ENCODE measurements at places on chromosomes 5 and 9. TPM values are rescaled to one million over a fixed set of nuclear protein-coding genes. Genes with fewer than 3 reads are reported as not detected.

DNA sequence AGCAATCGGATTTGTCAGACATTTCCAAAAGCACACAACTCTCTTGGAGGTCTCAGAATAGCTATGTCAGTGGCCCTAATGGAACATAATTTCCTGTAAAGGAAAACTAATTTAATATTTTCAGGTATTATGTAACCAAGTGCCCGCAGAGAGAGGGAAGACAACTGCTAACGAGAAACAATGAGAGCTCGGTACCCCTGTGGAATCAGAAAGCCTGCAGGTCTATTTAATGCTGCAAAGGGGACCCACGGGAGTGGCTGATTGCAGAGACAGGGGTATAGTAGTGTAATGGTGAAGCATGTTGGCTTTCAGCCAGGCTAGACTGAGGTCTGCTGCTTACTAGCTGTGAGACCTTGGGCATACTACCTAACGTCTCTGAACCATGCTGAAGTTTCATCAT lies 508.1 kb upstream of the BRINP1 start:
- DNase-seq, result no peak

- DNase-seq, result no peak
These were observed 26.2 kb upstream of the TCF7 start for GRCh38 chr5:134088291-134088690.

DNA sequence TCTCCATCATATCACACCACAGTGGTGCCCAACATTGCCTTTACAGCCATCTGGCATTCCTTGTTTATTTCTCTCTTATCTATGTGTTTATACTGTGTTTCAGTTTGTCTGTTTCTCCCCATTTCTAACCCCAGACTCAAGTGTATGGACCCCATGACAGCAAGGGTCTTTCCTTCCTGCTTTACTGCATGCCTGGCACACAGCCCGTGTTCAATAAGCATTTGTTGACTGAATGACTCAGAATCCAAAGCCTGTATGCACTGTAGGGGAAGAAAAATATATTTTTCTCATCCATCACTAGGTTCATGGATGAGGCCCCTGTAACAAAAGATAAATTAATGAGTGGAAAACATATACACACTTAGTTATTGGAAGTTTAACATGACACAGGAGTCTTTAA lies 190.8 kb upstream of the SEMA6A start:
- DNase-seq, result no peak

- DNase-seq, result no peak
These were observed 50.4 kb downstream of the ROR2 start for GRCh38 chr9:91899594-91899993.

The GFI1B gene
- total RNA-seq, result not detected

GRCh38 chr5:178533136-178533535 lies 57.1 kb downstream of the COL23A1 start:
- DNase-seq, result no peak

- DNase-seq, result no peak
These were observed 802.4 kb upstream of the ACO1 start for GRCh38 chr9:31582071-31582470.

GRCh38 chr9:120536949-120537640 lies 42.9 kb downstream of the CDK5RAP2 start:
- no peak for DNase-seq

DNA sequence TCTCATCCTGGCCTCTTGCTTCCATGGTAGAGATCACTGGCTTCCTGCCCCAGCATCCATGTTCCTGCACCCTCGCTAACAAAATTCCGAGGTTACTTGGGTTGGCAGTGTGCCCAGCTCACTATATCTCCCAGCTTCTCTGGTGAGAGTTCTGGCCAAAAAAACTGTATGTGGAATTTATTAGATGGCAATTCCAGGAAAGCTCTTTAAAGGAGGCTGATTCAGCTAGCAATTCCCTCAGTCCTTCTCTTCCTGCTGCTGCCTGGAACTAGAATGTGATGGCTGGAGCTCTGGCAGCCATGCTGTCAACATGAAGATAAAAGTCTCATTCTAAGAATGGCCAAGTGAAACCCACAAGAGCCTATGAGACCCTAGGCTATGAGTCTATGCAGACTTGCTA lies 88.8 kb downstream of the SECISBP2 start:
- DNase-seq, result no peak

- DNase-seq, result no peak
These were observed 334.8 kb downstream of the DRD1 start for GRCh38 chr5:175109058-175109755.

- DNase-seq, result peak; percentile 30
These were observed 413 bp downstream of the JADE2 start for GRCh38 chr5:134525683-134526482.

Measured in omental fat pad (tissue), 4 donors.